GM03348 (cell line): ENCODE measurements at places on chromosomes 16 and 17.

DNA sequence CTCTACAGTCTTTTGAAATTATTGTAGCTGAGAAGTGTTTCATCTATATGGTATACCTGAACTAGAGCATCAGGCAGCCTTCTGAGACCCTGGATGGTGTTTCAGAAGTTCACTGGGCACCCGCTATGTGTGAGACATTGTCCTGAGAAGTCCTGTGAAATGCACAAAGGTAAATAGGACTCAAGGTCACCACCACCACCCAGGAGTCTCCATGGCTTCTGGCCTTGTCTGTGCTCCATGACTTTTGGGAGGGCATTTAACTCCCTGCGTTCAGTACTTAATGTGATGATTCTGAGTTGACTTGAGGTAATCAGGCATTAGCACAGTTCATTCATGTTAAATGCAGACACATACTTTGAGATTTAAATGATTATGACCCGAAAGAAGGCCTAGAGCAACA is 1.1 kb downstream of the MLYCD start:
- DNase-seq: no peak

DNA sequence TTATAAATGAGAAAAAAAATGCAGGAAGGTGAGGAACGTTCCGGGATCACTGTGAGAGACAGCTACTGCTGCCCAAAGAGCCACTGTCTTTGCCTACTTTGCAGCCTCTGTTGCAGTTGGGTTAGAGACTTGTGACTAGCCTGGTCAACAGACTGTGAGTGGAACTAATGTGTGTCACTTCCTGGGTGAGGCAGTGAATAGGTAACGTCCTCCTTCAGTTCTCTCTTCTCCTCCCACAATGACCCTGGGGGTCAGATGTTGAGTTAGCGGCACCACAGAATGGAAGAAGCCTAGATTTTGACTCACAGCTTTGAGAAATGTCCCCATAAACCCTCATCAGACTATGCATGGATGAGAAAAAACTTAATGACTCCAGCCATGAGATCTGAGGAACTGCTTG is 5.2 kb downstream of the C16orf46 start:
- DNase-seq: no peak

DNA sequence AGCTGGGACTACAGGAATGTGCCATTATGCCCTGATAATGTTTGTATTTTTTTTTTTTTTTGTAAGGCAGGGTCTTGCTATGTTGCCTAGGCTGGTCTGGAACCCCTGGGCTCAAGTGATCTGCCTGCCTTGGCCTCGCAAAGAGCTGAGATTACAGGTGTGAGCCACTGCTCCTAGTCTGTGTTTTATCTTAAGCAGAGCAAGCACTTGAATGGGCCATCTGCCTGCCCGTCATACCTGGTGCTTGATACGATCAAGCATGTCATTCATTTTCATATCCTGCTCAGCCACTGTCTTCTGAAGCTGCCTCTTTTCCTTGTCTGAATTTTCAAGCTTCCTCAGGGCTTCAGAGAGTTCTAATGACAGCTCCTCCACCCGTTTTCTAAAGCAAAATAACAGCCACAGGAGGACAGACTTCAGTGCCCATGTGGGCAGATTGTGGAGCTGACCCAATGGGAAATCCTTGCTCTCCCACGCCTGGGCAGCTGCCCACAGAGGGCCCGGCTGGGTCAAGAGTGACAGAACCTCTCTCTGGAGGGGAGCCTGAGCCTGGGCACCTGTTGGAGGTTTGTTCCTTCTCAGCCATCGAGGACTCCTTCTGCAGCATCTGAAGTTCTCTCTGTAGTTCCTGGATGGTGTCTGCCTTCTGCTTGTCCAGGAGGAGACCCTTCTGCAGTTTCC is 36.5 kb downstream of the DHX38 start:
- DNase-seq: no peak

DNA sequence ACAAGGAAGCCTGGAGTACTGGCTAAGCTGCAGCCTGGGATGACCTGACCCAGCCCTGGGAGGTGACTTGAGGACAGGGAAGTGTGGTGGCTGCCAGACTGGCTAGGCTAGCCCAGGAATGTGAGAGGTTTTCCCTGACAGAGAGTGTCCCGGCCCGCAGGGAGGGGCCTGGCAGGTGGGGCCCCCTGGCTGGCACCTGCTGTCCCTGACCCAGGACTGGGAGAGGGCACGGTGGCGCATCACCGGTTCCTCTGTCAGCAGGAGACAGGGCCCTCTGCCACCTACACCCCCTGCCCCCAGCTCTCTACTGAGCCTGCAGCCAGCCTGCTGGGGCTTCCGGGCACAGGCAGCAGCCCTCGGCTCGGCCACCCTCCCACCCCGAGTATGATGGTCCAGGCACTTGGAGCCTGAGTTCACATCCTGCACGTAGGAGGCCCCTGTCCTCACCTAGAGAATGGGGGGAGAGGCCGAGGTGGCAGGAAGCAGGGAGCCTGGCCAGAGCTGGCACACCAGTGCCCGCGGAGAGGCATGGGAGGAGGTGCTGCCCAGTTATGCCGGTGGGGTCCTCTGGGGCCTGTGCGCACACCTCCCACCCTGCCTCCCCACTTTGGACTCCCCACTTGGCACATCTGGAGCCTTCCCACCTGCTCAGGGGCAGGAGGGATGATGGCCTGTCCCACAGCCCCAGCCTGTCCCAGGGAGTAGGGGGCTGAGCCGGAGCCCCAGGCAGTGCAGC is 528 bp downstream of the PRSS27 start:
- no peak for DNase-seq

GRCh38 chr16:78443542-78444364 is 344.3 kb downstream of the WWOX start:
- DNase-seq: no peak

DNA sequence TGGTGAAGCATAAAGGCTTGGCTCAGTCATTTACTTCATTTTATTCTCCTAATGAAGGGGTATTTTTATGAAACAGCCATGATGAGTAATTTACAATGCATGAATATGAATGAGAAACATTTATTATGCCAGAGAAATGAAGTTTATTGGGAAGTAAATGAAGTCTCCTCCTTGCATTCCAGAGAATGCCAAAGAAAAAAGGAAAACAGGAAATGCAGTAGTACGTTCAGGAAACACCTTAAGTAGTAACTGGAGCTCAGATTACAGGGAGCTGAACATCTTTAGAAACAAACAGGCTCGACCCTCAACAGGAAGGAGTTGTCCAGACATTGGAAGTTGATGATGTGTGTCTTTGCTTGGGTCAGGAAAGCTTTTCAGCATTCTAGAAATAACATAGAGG is 4.6 kb downstream of the KRT34 start:
- peak; percentile 34 for DNase-seq

DNA sequence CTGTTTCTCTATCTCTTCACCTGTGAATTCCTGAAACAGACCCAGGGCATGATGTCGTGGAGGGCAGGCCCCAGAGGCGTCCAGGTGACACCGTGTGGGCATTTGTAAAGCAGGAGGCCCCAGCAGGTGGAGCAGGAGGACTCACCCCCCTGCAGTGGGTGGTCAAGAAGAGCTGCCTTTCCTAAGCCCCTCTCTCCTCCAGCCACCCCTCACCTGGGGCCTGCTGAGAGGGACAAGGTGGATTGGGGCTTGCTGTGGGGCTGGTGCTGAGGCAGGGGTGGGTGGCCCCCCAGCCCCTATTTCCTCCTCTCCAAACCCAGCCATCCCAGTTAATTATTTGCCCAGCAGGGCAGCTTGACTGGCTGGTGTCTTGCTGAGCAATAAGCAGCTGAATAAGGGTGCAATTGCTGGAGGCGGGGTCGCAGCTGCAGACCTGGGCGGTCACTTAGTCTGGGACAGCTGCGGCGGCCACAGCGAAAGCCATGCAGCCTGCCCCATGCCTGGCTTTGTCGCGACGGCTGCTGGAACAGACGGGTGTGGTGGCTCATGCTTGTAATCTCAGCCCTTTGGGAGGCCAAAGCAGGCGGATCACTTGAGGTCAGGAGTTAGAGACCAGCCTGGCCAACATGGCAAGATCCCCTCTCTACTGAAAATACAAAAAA is 56.4 kb downstream of the JPH3 start:
- no peak for DNase-seq

GRCh38 chr17:82231562-82232321 is 2.9 kb downstream of the SLC16A3 start:
- no peak for DNase-seq

DNA sequence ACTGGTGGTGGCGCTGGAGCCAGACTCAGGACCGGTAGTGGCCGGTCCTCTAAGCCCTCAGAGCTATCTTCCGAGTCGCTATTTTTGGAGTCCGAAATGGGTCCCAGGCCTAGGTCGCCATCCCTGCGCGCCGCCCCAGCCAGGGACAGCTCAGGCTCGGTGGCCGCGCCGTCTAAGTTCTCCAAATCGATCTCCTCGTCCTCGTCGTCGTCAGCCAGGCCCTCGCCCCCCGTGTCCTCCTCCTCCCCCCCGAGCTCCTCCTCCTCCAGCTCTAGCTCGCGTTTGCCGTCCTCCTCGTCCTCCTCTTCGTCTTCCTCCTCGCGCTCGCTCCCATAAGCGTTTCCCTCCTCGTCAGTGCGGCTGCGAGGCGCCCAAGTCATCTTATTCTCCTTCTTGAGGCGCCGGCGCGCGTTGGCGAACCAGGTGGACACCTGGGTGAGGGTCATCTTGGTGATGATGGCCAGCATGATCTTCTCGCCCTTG is 1.6 kb downstream of the IRX3 start:
- DNase-seq: peak; percentile 43

GRCh38 chr17:59487161-59487873 is 78.1 kb upstream of the DHX40 start:
- DNase-seq: peak; percentile 24

GRCh38 chr16:1700246-1700645 is 5.7 kb upstream of the MAPK8IP3 start:
- DNase-seq: no peak

DNA sequence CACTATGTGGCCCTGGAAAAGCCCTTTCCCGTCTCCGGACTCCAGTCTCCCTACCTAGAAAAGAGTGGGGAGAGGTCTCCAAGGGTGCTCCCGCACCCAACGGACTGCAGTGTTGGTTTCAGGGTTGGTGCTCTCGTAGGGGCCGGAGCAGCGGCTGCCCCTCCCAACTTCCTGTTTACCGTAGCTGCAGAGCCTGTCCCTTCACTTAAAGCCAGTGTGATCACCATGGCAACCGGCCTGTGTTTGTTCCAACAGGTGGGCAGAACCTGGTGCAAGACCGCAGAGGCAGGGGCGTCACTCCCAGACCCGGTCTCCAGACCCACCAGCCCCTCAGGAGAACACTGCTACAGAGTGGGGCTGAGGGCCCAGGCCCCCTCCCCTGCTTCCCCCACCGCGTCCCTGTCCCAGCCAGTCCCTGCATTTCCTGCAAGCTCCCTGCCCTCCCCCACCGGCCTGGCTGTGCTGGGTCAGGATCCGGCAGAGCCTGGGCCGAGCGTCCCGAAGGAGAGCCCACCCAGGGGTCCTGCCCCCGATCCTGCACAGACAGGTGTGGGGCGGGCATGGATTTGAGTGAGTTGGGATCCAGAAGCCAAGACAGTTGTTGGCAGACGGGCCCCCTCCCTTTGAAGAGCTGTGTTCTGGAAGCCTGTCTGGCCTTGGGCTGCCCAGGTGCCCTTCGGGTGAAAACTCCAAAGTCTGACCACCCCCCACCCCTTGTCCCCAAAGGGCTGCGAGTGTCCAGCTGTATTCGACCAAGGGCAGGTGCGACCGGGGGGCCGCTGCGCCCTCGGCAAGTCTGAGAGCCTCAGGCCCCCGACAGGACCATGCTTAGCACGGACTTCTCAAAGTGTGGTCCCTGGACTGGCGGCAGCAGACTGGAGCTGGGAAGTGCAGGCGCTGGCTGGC is 1.5 kb upstream of the BAIAP3 start:
- peak; percentile 43 for DNase-seq

DNA sequence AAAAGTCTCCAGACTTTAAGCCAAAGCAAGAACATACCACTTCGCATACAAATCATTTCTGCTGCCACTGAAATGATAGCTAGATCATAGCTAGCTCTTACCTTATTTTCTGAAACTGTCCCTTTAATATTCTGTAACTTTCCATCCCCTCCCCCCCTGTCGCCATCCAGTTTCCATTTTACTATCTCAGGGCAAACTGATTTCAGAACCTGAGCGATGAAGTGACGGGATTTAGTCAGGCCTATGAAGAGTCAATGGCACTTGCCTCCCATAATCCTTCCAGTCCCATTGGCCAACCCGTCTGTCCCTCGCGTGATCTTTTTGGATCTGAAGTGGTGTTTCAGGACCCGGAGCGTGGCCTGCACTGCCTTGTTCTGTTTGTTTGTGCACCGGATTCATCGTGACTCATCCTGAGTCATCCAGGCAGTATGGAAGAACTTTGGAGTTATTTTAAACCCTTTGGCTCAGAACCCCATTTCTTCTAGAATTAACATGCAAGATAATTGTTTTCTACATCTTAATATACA is 199.8 kb upstream of the CHMP6 start:
- peak; percentile 90 for DNase-seq

DNA sequence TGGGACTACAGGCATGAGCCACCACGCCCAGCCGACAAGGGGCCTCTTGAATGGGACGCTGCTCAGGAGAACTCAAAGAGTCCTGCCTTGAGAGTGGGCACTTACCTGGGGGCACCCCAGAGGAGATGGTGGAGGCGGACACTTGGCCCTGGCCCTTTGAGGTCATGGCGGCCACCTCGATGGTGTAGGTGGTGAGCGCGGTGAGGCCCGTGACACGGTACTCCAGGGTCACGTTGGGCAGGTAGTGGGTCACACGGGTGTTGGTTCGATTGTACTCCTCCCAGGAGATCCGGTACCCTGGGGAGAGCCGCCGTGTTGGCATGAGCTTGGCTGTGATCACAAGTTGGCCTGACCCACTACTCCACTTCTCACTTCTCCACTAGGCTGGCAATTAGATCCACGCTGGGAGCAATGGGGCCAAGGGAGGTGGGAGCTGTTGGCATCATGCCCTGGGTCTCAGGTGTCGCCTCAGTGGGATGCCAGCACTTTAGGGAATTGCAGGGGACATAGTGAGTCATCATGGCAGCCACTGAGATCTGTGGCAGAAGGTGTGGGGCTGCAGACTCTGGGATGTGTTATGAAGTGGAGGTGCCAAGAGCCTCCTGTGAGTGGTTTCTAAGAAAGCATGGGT is 89.2 kb upstream of the CDC42EP4 start:
- DNase-seq: no peak

DNA sequence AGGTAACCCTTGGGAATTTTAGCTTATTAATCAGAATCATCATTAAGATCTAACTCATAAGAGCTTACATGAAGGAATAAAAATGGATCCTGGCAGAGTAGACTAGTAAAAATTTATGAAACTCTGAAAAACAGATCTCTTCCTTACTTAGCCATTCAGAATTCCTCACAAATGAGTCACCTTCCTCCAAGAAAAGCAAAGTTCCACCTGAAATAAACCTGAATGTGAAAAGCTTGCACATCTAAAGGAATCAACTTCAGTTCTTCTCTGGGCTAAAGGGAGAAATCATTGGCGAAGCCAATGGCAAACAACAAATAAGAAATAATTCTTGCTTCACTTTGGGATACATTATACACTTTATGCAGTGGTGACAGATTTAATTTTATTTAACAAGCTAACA is 22.7 kb downstream of the MYO1D start:
- no peak for DNase-seq

GRCh38 chr17:57881143-57881542 is 31.3 kb upstream of the MRPS23 start:
- DNase-seq: peak; percentile 74

DNA sequence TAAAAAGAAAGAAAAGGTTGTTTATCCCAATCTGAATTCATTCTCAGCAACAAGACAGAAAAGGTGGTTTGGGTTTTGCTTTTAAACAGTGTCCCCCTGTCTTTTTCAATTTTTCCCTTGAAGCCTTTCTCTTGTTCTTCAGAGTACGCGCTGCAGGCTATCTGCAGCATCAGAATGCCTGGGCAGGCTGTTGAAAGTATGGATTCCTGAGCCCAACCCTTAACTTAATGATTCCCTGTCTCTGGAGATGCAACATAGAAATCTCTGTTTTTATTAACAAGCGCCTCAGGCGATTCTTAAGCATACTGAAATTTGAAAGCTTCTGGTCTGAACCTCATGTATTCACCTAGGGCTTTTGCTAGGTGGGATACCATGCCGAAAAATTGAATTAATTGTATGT is 32.1 kb downstream of the DGKE start:
- DNase-seq: no peak
